ENCODE measurements at places on chromosomes 5 and 9.

GRCh38 chr5:106481374-106481773 lies 1189.4 kb downstream of the EFNA5 start:
- no peak for DNase-seq

DNA sequence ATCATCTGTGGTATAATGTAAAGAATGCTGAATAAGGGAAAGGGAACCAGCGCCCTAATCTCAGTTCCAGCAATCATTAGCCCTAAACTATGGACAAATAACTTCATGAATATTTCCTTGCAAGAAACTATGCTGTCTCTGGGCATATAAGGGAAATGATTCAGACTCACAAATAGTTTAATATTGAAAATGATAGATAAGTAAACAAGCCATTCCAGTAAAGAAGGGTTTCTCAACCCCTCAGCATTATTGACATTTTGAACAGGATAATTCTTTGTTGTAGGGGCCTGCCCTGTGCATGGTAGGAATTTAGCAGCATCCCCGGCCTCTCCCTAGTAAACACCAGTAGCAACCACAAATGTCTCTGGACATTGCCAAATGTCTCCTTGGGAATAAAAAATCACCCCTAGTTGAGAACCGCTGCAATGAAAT lies 23.8 kb downstream of the C5 start:
- no peak for DNase-seq

- DNase-seq: no peak
Observed at GRCh38 chr9:99778308-99778707, 43.4 kb upstream of the NR4A3 start.

DNA sequence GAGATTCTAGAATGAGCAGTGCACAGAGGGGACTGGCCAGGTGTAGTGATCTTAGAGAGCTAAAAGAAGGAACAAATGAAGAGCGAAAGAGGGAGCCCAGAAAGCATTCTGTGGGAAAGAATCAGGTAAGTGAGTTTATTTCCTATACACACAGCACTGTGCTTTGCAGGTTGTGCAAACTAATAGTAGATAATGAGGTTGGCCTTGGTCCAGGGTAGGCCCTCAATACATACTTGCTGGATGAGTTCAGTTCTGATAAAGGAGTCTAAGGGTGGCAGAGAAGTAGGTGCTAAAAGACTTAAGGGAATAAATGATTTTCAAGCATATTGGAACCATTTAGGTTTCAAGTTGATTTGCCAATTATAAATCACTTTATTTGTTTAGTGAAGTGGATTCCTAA lies 122.0 kb downstream of the NPR3 start:
- no peak for DNase-seq

GRCh38 chr9:99813739-99814138 lies 7.9 kb upstream of the NR4A3 start:
- DNase-seq: no peak

DNA sequence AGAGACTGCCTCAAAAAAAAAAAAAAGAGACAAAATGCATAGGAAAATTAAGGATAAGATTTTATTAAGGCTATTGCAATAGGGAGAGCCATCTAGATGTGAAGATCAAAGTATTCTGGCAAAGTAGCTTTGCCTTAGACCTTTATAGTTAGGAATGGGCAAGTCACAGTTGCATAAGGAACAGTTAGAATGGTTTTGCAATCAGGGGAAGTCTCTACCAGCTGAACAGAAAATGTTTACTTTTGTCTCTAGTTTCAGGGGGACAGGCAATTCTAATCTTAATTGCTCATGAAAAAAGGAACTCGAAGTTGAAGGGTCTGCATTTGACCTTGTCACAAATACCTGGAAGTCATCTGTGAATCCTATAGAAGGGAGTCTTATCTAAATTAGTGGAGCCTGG lies 13.1 kb upstream of the ATP6V1G1 start:
- no peak for DNase-seq

DNA sequence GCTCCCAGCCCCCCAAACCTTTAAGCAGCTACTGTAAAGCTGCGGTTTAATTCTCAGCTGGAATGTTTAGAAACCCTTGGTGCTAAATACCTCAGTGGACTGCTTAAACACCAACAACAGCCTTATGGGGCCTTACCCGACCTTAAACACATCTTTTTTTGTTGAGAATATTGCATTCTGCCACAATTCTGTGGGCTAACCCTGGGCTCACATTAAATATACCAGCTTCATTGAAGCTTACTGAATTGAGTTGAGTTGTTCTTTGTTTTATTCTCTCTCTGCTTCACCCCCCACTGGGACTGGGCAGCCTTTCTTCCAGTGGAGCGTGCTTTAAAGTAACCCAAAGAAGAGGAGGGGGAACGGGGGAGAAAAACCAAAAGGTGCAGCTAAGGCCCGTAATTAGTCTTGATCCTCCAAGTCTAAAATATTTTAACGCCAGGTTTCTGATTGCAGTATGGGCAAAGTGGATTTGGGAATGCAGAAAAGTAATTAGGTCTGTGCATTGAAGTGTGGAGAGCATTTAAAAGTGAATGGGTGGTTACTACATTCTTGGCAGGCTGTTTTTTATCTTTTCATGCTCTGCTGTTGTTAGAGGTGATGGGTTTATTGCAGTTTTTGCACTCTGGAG lies 281.2 kb downstream of the NR2F1-AS1 start:
- peak; percentile 91 for DNase-seq

DNA sequence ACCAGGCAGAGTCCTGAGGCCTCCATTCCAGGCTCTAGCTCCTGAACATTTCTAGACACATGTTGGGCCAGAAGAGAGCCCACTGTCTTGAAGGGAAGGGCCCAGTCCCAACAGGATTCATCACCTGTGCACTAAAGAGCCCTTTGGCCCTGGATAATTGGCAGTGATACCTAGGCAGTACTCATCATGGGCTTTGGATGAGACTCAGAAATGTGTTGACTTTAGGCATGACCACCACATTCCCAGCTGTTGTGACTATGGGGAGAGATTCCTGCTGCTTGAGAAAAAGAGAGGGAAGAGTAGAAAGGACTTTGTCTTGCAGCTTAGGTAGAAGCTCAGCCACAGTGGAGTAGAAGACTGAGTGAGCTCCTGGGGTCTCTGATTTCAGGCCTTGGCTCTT lies 138.4 kb upstream of the DAPK1 start:
- no peak for DNase-seq

DNA sequence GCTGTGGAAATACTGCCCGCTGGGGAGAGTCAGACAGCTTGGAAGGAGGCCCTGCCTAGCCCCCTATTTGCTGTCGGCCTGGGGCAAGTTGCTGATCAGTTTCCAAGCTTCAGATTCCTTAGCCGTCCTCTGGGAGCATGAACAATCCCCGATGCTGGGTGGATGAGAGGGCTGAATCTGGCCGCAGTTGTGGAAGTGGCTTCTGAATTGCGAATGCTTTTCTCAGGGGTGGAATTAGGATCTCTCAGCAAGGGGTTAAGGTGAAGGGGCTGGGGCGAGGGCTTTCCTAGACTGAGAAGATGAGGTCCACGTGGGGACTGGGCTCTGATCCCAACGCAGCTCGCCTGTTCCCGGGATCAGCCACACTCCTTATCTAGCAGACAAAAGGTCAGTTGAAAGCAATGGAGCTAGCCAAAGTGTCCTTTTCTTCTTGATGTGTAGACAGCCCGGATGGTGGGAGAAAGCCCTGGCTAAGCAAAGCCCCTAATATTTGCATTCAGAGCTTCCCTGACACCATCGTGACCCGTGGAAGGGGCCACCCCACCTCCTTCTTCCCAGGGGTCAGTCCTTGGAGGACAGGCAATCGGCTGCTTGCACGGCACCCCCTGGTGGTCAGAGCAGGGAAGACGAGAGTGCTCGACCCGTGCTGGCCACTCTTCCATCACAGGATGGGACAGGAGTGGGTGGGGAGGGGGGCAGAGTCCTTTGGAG lies 54.9 kb downstream of the COL15A1 start:
- peak; percentile 80 for DNase-seq

DNA sequence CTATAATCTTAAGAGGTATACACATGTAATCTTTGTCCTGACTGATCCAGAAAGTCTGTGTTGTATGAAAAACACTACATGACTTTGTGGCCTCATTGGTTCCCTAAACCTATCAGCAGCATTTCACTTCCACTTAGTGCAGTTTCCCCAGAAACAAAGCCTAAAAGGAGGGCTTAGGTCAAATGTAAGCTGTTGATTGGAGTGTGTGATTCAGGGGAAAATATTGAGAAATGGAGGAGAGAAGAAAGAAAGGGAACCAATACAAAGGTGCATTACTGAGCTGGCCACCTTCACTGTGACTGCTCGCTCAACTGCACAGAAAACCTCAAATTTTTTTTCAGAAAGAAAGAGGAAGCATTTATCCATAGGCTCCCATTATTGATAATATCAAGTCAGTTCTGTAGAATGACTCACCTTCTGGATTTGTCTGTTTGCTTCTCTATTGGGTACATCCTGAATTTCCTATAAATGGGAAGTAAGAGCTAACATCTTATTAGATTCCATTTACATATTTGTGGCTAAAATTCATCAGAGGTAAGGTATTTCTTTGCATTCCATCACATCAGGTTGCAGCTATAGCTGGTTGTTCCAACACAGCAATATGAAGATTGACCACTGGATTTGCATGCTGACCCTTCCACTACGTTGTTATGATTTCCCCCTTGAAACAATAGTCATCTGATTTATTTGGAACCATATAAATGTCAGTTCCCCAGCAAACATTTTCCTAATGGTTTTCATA lies 10.3 kb upstream of the FST start:
- DNase-seq: no peak

- peak; percentile 19 for DNase-seq
Observed at GRCh38 chr5:82107267-82107666, 135.4 kb downstream of the ATG10 start.

- peak; percentile 53 for DNase-seq
Observed at GRCh38 chr9:128724744-128725211, 851 bp upstream of the ZDHHC12 start.

GRCh38 chr5:111120911-111121310 lies 28.8 kb downstream of the WDR36 start:
- DNase-seq: no peak

DNA sequence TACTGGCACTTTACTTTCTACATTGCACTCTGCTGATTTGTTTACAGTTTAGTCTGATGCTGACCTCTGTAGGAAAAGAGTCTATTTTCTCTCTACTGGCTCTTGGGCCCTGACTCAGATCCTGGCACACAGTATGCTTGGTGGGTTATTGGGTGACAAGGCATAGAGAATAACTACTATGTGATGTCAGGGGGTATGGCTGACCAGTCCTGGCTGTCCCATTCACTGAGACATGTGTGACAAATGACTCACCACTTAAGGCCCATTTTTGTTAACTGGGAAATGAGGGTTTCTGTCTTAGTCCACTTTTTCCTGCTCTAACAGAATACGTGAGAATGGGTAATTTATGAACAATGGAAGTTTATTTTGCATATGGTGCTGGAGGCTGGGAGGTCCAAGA lies 66.4 kb downstream of the DAPK1 start:
- DNase-seq: no peak

DNA sequence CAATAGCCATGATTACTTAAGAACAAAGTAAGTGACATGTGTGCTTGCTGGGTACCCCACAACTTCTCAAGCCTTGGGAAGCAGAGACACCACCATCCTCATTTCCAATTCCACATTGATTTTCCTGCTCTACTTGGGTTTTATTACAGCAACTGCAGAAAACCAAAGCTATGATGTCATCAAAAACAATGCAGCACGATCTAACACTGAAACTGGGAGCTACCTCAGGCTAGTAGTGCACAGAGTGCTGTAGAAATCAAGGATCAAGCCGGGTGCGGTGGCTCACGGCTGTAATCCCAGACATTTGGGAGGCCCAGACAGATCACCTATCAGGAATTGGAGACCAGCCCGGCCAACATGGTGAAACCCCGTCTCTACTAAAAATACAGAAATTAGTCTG lies 174.4 kb upstream of the MSX2 start:
- no peak for DNase-seq

GRCh38 chr5:10330511-10331230 lies 22.8 kb upstream of the MARCHF6 start:
- DNase-seq: no peak

GRCh38 chr5:167451076-167451475 lies 840.4 kb upstream of the WWC1 start:
- no peak for DNase-seq

DNA sequence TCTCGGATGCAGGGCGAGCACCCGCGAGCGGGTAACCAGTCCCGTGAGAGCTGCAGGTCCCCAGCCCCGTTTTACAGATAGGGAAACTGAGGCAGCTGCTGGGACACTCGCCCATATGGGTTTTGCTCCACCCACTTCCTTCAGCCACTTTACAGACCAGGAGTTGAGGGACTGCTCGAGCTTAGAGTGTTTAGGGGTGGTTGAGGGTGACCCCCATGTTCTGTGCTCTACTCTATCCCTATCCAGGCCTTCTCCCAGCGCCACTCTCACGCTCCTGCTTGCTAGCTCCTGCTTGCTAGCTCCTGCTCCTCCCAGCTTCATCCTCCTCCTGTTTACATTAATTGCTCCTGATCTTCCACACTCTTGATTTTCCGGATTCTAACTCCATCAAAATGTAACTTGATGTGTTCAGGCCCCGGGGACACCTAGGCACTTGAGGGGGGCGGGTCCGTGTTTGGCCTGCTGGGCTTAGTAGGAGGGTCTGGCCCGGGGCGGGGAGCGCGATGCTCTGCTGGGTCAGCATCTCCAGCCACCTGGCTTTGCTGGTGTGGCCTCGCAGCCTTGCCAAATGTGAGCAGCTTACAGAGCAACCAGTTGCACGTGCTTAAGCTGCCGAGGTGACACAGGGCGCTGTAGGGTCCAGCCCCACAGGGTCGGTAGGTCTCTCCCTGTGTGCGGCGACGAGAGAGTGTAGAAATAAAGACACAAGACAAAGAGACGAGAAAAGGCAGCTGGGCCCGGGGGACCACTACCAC lies 1.5 kb upstream of the PTGES2 start:
- DNase-seq: no peak

GRCh38 chr5:12354686-12355085 lies 450.4 kb upstream of the CTNND2 start:
- peak; percentile 24 for DNase-seq

DNA sequence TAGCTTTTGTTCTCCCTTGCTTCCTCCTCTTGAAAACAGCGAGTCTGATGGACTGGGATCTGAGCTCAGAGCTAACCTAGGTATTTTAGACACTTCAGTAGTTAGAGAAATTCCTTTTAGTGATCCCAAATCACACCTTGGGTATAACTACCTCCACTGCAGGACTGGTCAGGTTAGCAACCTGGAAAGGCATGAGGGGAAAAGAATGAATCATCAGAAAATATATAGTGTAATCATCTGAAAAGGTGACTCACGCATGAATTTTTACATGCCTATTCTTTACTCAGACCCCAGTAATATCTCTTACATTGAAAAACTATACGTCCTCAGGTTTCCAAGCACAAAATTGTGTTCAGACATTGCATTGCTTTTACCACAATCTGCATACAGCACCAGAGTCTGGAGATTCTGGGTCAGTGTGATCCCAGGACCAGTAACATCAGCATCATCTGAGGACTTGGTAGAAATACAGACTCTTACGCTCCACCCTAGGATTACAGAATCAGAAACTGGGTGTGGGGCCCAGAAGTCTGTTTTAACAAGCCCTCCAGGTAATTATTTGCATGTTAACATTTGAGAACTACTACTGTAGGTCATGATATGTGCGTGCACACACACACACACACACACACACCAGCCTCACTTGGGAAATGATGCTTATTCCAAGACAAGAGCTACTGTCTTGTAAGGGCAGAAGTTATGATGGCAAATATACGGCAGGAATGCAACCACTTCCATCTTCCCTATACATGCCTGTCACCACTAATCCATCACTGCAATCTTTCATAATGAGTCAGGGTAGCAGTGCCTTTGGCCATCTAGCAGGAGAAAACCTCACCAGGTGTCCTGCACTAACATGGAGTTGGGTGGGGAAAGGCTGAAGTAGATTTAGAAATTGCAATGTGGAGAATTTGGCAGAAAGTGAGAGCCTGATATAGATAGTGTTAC lies 271.6 kb upstream of the MAP3K1 start:
- DNase-seq: peak; percentile 21

Measured in eye (tissue), 1 donor.